ENCODE measurements at places on chromosomes 16 and 17.

- DNase-seq, result no peak
These were observed 7.7 kb downstream of the SCGB1C2 start for GRCh38 chr17:144936-145670.

DNA sequence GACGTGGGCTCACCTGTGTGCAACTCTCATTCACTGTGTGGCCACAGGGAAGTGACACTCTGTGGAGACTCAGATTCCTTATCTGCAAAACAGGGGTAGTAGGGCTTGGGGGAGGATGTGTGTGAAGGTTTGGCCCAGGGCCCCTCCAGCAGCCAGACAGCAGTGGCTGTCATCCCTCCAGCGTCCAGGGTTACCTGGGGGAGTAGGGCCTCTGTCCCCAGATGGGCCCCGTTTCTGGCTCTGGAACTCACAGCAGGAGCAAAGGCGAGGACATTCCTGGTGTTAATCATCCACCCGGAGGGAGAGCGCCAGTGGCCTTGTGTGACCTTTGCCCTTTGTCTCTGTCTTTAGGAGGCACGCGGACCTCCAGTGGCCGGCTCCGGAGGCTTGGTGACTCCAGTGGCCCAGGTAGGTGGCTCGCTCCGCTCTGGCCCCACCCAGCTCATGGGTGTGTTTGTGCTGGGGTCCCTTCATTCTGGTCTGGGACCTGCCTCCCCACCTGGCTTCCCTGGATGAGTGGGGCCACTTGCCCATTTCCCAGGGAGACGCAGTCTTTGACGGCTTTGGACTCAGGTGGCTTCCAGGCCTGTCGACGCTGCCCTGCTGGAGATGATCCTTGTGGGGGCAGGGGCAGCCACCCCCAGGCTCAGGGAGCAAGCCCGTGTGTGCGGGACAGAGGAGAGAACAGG, 166.2 kb downstream of the SEC14L1 start:
- no peak for DNase-seq

DNA sequence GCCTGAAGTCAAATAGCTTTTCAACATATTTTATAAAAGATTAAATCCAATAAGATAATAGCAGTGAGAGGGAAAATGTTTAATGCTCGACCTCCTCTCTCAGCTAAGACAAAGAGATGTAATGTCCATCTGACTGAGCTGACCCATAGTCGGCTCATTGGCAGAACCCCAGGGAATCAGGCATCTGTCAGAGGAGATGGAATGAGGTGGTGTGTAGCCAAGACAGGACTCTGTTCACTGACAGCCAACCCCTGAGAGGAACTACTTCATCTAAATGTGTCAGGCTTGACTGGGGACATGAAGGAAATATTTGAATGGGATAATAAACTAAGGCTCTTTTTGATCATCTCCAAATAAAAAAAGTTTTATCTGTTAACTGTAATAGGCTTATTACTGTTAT, 188.0 kb downstream of the CDH11 start:
- DNase-seq, result no peak

- DNase-seq, result no peak
These were observed 35.5 kb upstream of the CMIP start for GRCh38 chr16:81409016-81409556.

- no peak for DNase-seq
These were observed 2.8 kb downstream of the TMC8 start for GRCh38 chr17:78133179-78133951.

GRCh38 chr16:66609139-66609510, 4.6 kb downstream of the CMTM3 start:
- no peak for DNase-seq

- peak; percentile 15 for DNase-seq
These were observed 40.4 kb upstream of the NDRG4 start for GRCh38 chr16:58459344-58460218.

DNA sequence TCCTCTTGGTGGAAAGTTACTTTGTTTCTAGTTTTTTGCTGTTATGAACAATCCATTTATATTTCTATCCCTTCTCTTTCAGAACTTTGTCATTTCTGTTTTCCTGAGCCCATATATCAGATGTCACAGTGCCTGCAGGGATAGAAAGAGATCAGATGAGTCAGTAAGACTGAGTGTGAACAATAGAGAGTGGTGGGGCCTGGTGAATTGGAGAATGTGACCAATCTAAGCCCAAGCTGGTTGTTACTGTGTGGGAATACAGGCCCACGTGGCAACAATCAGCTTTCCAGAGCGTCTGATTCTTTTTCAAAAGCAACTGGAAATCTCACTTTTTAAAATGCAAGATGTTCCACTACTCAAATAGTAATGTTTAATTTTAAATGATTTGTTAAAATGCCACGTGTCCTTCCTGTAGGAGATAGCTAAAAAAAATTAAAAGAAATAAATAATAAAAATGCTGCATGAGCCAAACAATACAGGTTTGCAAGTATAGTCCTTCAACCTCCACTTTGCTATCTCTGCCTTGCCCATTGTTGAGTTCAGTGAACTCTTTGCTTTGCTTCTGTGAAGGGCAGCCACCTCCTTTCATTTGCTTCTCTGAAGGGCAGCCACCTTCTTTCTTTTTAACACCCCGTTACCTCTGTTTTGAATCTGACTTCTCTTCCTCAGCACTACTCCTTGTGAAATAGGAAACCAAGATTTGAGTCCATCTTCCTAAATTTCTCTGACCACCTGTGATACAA, 9.6 kb downstream of the DCTN5 start:
- no peak for DNase-seq

- peak; percentile 67 for DNase-seq
These were observed 15.4 kb downstream of the NAA60 start for GRCh38 chr16:3458852-3459361.

- no peak for DNase-seq
These were observed 4.8 kb downstream of the MARVELD3 start for GRCh38 chr16:71630808-71631207.

DNA sequence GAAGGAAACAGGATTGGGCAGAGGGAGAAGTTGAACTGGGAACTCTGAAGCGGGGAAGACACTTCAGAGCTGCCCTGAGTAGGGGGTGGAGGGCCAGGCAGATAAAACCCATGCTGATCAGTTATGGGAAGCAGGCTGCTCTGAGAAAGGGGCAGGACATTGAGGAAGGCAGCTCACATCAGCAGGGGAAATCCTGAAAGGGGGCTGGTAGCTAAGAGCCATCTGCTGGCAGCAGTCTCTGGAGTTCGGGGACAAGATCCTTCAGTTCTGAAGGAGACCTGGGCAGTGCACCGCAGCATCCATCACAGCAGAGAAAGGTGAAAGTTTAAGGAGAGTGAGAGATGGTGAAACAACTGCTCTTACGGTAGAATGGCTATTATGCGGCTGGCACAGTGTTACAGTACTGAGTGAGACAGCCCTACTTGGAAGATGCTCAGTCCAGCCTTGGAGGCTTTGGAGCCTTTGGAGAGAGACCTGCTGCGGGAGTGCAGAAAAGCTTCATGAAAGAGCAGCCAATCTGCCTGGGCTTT, 5.4 kb upstream of the KIF18B start:
- DNase-seq, result no peak

- DNase-seq, result no peak
These were observed 25.5 kb downstream of the MYOCD start for GRCh38 chr17:12691173-12691572.

- no peak for DNase-seq
These were observed 1.4 kb downstream of the CACNG5 start for GRCh38 chr17:66836063-66837005.

DNA sequence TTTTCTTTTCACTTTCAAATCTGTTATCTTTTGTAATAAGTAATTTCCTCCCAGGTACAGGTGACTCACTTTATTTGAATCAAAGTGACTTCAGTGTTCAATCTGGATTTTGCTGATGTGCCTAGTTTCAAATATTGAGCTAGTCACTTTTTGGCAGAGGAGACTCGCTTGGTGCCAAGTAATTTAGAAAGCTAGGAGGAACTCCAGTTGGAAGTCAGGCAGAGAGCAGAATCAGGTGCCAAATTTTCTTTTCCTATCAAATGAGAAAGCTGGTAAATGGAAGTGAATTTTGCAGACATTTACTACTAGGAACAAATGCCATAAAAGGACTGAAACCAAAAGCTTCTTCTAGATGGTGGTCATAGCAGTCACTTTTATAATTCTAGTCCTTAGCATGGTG, 656.0 kb upstream of the KIF2B start:
- no peak for DNase-seq

GRCh38 chr16:60329108-60329507, 1595.0 kb upstream of the GOT2 start:
- DNase-seq, result no peak

GRCh38 chr17:55341432-55341831, 76.7 kb downstream of the HLF start:
- DNase-seq, result no peak

DNA sequence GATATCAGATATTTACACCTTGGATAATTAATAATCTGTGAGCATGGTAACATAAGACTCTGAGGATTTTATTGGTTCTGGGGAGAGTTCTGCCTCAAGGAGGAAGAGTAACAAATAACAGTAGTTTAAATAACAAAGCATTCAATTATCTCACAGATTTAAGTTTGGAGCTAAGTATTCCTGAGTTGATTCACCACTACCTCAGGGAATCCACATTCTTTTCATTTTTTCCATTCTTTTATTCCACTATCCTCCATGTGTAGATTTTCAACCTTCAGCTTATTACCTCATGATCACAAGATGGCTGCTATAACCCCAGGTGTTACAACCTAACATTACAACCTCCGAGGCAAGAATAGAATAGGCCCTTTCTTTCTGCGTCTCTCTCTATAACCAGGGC, 252.2 kb upstream of the TOX3 start:
- no peak for DNase-seq

- peak; percentile 65 for DNase-seq
These were observed 30.3 kb downstream of the CPSF4L start for GRCh38 chr17:73231395-73231794.

- no peak for DNase-seq
These were observed 121.6 kb downstream of the CHD9 start for GRCh38 chr16:53176434-53176833.

GRCh38 chr16:70691223-70692129, 5.6 kb upstream of the MTSS2 start:
- DNase-seq, result no peak

DNA sequence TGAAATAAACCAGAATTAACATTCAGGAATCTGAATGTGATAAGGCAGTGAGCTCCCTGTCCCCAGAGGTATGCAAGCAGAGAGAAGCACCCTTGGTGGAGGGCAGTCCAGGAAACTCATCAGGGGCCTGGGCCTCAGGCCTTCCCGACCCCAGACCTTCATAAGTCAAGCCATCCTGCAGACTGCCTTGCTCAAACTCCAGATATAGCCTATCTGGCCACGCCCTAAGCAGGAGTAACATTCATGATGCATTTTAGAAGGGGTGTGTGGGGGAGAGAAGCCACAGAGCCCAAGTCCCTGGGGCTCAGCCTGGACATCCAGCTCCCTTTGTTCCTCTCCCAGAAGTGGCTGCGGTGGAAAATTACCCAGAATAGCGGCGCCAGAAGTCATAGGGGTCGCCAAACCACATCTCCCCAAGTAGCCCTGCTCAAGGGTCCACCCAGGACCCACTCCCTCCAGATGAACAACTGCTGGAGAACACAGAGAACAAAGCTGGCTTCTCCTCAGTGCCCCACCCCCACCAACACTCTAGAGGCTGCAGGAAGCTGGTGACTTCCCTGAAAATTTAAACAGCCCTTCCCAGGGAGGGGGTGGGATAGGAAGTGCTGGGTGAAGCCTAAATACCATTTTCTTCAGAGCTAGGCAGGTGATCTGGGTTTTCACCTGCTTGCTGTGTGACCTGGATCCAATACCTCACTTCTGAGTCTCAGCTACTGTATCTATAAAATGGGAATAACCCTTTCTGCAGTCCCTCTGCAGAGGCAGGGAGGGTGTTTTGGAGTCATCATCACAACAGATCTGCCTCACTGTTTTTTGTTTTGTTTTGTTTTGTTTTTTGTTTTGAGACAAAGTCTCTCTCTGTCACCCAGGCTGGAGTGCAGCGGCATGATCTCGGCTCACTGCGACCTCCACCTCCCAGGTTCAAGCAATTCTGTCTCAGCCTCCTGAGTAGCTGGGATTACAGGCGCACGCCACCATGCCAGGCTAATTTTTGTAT, 1.5 kb upstream of the SREBF1 start:
- DNase-seq, result peak; percentile 81

DNA sequence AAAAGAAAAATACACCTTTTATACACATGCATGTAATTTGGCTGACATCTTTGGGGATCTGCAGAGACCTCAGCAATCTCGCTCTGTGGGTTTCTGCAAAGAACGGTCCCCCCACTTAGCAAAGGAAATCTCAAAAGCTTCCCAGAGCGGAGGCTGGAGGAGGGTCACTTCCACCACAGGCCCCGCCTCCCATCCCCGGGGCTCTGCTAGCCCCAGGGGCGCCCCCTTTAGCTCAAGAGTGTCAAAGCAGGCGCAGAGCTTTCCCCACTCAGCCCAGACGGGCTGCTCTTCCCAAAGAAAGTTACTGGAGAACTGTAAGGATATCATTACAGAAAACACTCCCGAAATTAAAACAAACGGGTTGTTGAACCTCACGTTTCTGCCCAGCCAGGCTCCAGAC, 11.4 kb downstream of the SLC13A5 start:
- DNase-seq, result peak; percentile 26

All from erythroblast (primary cell).